ENCODE measurements at places on chromosomes 13 and 19. TPM values are rescaled to one million over a fixed set of nuclear protein-coding genes. Genes with fewer than 3 reads are reported as not detected.

The TUBA3C gene
- 87.1 TPM for total RNA-seq

The ZNF837 gene
- 15.7 TPM for total RNA-seq

The LGALS13 gene
- total RNA-seq = not detected

The PABPC3 gene
- 4.5 TPM for total RNA-seq

The LRG1 gene
- 2.5 TPM for total RNA-seq

The OR4F17 gene
- total RNA-seq = not detected

The FPR3 gene
- 4.8 TPM for total RNA-seq

The SOHLH2 gene
- total RNA-seq = 2.3 TPM

The SELENOV gene
- not detected for total RNA-seq

The ZFR2 gene
- total RNA-seq = 10.2 TPM

The ZNF724 gene
- 6.2 TPM for total RNA-seq

The SKA3 gene
- 4.3 TPM for total RNA-seq

The CAB39L gene
- 96.5 TPM for total RNA-seq

The TEX29 gene
- not detected for total RNA-seq

The OSCAR gene
- total RNA-seq = 1.6 TPM

The DCT gene
- total RNA-seq = 3.4 TPM
